ENCODE measurements at places on chromosomes 1 and 21. TPM values are rescaled to one million over a fixed set of nuclear protein-coding genes. Genes with fewer than 3 reads are reported as not detected.

The AVPR1B gene
- total RNA-seq = not detected

The FCRL5 gene
- total RNA-seq = not detected

The C1orf116 gene
- total RNA-seq = not detected

The ILDR2 gene
- total RNA-seq = 5.9 TPM

The EVI5 gene
- 51.2 TPM for total RNA-seq

The BLACAT1 gene
- total RNA-seq = 0.06 TPM

The TRPM2 gene
- 6.5 TPM for total RNA-seq

The OR2L8 gene
- total RNA-seq = not detected

The TNFRSF25 gene
- total RNA-seq = 91.3 TPM

The RHD gene
- not detected for total RNA-seq

The ANGPTL3 gene
- not detected for total RNA-seq

The CA6 gene
- 2.5 TPM for total RNA-seq

The SPTA1 gene
- total RNA-seq = not detected

The MATN1 gene
- total RNA-seq = 0.27 TPM

The IGSF9 gene
- total RNA-seq = not detected

The MPL gene
- total RNA-seq = not detected

The IGSF3 gene
- 1.5 TPM for total RNA-seq

The SIM2 gene
- not detected for total RNA-seq

The OR2AK2 gene
- total RNA-seq = not detected

The GNG5 gene
- total RNA-seq = 120 TPM

The GNAT2 gene
- 1.4 TPM for total RNA-seq

The GLIS1 gene
- not detected for total RNA-seq

The CTTNBP2NL gene
- total RNA-seq = 3.2 TPM

The KCNE2 gene
- not detected for total RNA-seq

Measured in activated CD8-positive, alpha-beta memory T cell treated with anti-CD3 and anti-CD28 coated beads for 36 hours (primary cell).